ENCODE measurements at places on chromosomes 13 and 19.

DNA sequence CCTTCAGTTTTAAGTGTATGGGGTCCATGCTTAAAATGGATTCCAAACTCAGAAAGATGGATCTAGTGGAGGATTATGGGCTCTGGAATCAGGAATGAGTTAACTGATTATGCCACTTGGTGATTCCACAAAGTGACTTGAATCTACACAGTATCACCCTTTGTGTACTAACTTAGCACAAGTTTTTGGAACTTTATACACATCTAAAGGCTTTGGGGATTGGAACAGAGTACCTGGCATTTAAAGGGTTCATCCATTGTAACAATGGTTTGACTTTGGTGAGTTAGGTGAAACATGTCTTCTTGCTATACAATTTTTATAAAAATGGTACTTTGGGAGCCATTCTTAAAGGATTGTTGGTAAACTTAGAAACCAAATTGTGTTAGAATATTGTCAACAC, 1.1 kb downstream of the RPL21 start:
- no peak for DNase-seq

- no peak for DNase-seq
Observed at GRCh38 chr13:112869202-112870050, 99.6 kb upstream of the MCF2L start.

GRCh38 chr19:35061583-35062373, 20.3 kb downstream of the HPN start:
- DNase-seq, result no peak

DNA sequence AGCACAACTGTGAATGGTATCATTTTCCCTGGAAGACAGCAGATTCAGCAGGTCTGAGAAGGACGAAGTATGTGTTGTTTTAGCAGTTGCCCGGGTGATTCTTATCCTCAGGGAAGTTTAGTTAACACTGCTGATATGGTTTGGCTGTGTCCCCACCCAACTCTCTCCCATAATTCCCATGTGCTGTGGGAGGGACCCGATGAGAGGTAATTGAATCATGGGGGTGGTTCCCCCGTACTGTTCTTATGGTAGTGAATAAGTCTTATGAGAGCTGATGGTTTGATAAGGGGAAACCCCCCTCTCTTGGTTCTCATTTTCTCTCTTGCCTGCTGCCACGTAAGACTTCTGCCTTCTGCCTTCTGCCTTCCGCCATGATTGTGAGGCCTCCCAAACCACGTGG, 81.0 kb upstream of the UBAC2 start:
- DNase-seq, result peak; percentile 3

All from activated CD4-positive, CD25-positive, alpha-beta regulatory T cell (primary cell).